ENCODE measurements at places on chromosomes 16 and 17.

DNA sequence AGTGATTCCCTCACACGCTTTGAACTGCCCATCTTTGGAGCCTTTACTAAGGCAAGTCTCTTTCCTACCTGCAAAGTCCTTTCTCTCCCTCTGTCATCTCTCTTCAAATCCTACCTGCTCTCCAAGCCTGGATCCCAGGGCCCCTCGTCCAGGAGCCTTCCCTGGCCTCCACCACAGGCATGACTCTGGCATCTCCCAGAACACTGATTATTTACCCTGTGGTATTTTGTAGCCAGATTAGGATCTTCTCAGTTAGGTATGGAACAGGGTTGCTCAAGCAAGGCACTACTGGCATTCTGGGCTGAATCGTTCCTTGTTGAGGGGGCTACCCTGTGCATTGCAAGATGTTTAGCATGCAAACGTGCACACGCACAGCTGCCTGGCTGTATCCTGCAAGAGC lies 31.9 kb upstream of the POLR3E start:
- DNase-seq, result no peak

- no peak for DNase-seq
Observed at GRCh38 chr17:51739245-51739886, 419.1 kb downstream of the CA10 start.

GRCh38 chr17:20084621-20085282 lies 75.6 kb downstream of the SPECC1 start:
- no peak for DNase-seq

GRCh38 chr17:72763981-72764380 lies 328.5 kb downstream of the SLC39A11 start:
- no peak for DNase-seq

DNA sequence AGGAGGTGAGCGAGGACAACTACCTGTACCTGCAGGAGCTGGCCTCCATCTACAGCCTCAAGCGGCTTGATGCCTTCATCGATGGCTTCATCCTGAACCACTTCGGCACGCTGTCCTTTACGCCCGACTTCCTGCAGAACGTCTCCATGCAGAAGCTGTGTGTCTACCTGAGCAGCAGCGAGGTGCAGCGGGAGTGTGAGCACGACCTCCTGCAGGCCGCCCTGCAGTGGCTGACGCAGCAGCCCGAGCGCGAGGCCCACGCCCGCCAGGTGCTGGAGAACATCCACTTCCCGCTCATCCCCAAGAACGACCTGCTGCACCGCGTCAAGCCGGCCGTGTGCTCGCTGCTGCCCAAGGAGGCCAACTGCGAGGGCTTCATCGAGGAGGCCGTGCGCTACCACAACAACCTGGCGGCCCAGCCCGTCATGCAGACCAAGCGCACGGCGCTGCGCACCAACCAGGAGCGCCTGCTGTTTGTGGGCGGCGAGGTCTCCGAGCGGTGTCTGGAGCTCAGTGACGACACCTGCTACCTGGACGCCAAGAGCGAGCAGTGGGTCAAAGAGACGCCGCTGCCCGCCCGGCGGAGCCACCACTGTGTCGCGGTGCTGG lies 9.0 kb downstream of the KLHL36 start:
- DNase-seq, result no peak

DNA sequence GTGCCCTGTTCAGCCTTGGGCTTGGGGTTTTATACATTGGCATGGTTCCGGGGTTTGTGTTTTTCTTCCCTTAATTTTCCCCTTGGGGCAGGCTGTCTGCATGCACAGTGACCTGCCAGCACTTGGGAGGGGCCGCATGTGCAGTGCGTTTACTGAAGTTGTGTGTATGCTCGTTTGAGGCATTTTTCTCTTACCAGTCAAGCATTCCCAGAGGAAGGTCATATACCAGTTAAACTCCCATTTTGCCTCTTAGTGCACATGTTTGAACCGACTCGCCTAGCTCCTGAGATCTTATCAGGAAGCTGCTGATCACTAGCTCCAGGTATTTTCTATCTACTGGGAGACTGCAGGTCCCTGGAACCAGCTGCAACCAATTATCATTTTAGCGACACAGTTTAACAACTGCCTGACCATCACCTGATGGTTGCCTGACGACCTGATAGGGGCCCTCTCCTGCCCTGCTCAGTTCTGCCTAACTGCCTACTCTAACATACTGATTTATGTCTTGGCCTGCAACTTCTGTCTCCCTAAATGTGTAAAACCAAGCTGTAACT lies 51.4 kb downstream of the MFSD11 start:
- no peak for DNase-seq

- no peak for DNase-seq
Observed at GRCh38 chr17:81027591-81028505, 7.1 kb upstream of the BAIAP2 start.

DNA sequence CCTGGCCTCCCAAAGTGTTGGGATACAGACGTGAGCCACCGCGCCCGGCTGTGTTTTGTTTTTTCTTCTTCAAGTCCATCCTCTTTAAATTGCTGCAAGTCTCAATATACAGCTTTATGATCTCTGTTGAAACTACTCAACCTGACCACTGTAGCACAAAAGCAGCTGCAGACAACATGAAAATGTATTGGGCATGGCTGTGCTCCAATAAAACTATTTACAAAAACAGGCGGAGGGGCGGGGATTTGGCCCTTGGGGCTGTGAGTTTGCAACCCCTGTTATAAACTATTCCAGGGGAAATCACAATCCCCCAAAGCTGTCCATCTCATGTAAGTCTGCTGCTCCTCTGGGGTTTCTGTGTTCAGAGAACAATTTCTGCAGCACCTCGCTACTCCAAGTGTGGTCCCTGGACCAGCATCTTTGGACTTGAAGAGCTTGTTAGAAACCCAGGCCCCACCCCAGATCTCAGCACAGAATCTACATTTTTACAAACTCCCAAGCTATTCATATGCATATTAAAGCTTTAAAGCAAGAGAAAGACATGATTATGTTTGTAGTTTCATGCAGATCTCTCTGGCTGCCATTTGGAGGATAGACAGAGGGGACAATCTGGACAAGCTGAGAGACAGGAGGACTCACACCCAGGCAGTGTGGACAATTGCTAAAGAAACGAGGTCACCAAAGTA lies 33.6 kb downstream of the TEKT5 start:
- no peak for DNase-seq

- DNase-seq, result no peak
Observed at GRCh38 chr16:25679511-25679910, 12.2 kb upstream of the HS3ST4 start.

DNA sequence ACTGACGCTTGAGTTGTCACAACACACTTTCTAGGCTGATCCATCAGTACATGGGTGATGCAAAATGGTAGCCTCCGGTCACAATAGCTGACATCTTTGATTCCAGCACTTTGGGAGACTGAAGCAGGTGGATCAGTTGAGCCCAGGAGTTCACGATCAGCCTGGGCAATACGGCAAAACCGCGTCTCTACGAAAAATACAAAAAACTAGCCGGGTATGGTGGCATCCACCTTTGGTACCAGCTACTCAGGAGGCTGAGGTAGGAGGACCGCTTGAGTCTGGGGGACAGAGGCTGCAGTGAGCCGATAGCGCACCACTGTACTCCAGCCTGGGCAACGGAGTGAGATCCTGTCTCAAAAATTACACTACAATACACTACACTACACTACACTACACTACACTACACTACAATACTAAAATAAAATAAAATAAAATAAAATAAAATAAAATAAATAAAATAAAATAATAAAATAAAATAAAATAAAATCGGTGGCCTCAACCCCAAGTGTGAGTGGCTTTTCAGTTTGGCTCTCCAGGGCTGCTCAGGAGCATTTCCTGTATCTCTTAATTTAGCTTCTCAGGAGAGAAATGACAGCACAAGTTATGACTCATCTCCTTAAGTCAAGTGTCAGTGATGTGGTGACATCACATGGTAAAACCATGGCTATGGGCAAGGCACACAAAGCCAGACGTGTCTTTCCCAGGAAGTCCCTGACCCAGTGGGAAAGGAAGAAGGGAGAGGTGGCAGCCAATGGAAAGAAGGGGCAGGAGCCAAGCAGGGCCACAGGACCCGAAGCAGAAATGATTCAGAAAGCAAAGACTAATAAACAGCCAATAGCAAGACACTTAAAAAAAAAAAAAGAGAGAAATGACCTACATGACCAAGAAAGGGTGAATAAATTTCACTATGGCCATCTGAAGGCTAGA lies 75.3 kb upstream of the TBC1D3K start:
- no peak for DNase-seq

DNA sequence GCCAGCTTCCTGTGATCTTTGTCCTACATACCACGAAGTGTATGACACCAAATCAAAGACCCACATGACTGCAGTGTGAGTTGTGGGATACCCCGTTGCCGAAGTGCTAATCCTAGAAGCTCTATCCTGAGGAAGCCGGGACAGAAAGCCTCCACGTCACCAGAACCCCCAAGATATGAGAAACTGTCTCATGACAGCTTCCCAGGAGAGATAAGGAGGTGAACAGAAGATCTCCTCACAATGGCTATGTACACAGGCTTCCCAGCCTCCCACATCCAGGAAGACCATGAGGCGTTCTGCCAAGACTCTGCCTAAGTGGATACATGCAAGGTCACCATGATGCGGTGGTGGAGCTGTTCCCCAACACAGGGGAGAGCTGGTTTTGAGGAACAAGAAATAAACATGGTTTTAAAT lies 37.1 kb downstream of the TRIM25 start:
- no peak for DNase-seq

- DNase-seq, result peak; percentile 88
Observed at GRCh38 chr16:84062734-84063640, 20.4 kb upstream of the SLC38A8 start.

DNA sequence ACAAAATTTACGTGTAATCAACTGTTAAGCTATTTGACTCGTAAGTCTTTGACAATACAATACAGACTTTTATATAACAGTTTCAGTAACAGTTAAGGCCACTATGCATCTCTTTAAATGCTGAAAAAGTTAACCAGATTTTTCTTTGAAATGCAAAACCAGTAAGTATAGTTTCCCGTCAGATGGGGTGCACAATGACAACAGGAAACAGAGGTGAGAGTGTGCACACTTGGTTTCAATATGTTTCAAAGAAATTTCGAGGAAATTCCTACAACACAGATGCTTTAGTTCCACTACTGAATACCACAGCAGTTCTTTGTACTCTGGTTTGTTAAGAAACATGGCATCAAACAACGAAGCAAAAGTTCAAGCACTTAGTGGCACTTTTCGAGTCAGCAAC lies 48.4 kb downstream of the RNF157 start:
- DNase-seq, result no peak

GRCh38 chr16:75026892-75027391 lies 28.1 kb downstream of the ZNRF1 start:
- DNase-seq, result no peak

- no peak for DNase-seq
Observed at GRCh38 chr17:36918211-36918691, 19.0 kb upstream of the LHX1 start.

DNA sequence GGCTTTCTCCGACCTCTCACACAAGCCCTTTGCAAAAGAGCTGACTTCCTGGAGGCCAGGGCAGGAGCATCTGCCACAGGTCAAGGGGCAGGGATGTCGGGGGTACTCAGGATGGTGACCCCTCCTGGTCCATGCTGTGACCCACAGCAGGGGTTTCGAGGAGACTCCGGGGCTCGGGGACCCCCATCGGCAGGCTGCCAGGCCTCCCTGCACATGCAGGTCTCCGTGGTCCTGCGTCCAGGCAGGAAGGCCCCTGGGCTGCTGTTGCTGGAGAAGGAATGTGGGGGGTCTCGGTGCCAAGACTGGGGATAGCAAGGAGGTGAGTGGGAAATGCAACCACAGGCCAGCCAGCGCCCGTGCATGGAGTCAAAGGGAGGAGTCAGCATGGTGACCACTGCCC lies 11.6 kb downstream of the NATD1 start:
- DNase-seq, result no peak

DNA sequence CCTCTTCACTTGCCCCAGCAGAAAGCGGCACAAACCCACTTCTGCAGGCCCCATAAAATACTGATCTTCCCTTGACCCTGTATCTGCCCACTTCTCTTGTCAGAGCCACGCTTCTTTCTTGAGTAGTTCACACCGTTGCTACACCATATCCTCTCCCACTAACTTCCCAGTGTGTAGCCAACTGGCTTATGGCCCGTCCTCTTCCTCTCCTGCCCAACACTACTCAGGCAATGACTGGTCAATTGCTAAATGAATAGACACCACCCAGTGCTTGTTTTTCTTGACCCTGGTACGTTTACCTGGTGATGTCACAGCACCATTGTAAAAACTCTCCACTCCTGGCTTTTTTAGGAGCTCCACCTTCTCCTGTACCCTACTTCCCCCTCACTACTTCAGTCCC lies 86.9 kb downstream of the NDEL1 start:
- no peak for DNase-seq

- no peak for DNase-seq
Observed at GRCh38 chr17:14790521-14790920, 474.6 kb downstream of the PMP22 start.

GRCh38 chr17:49968405-49969133 lies 421 bp upstream of the DLX4 start:
- DNase-seq, result peak; percentile 83

DNA sequence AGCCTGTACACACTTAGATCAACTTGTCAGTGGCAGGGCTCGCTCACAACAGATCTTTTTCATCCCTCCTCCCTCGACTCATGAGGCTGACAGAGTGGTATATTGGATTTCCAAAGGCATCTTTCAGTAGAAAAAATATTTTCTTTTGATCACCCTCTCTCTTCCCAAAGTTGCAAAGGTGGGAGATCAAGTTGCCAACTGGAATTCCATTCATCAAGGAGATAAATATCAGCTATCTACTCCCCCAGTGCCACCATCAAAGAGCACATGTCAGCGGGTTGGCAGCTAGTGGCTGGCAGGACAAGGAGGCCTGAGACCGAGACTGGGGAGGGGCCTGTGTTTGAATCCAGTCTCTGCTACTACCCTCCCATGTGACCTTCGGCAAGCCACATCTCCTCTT lies 539.7 kb upstream of the CDH11 start:
- DNase-seq, result no peak

DNA sequence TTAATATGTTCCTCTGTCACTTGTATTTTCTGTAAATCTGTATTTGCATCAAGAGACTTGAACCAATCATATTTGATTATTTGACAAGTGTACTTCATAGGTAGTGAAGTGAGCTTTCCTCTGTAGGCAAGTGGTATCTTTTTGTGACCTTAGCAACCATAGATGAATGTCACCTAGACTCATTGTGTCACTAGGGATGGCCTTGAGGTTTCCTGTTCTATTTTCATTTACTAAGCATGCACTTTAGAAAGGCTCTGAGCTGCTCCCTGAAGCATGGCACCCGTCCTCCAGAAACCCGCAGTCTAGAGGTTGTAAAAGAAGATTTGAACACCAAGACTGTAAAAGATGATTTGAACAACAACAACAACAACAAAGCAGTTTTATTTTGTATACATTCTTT lies 151.7 kb downstream of the PRKCB start:
- no peak for DNase-seq

- no peak for DNase-seq
Observed at GRCh38 chr17:76547183-76547641, 7.4 kb downstream of the PRCD start.
